ENCODE measurements at places on chromosomes 6 and 20. TPM values are rescaled to one million over a fixed set of nuclear protein-coding genes. Genes with fewer than 3 reads are reported as not detected.

DNA sequence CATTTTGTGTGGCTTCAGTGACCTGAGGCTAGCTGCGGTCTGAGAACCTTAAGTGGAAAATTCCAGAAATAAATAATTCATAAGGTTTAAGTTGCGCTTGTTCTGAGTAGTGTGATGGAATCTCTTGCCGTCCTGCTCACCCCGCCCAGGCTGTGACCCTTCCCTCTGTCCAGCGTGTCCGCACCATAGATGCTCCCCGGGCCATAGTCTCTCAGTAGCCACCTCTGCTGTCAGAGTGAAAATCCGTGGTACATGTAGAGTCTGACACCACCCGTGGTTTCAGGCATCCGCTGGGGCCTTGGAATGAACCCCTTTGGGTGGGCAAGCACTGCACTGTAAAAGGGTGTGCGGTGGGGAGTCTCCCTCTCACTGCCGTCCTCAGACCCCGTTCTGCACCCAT is 11.7 kb downstream of the UNC93A start:
- no peak for DNase-seq

The ARID1B gene
- 65.5 TPM for total RNA-seq

The MUC21 gene
- total RNA-seq = not detected

GRCh38 chr6:160509610-160510009 is 154.5 kb downstream of the LPA start:
- DNase-seq = no peak

DNA sequence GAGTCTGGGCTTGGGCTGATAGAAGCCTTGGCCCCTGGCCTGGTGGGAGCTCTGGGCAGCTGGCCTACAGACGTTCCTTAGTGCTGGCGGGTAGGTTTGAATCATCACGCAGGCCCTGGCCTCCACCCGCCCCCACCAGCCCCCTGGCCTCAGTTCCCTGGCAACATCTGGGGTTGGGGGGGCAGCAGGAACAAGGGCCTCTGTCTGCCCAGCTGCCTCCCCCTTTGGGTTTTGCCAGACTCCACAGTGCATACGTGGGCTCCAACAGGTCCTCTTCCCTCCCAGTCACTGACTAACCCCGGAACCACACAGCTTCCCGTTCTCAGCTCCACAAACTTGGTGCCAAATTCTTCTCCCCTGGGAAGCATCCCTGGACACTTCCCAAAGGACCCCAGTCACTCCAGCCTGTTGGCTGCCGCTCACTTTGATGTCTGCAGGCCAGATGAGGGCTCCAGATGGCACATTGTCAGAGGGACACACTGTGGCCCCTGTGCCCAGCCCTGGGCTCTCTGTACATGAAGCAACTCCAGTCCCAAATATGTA is 957 bp upstream of the VEGFA start:
- DNase-seq = no peak

- no peak for DNase-seq
These were observed 172.3 kb upstream of the CST7 start for GRCh38 chr20:24776755-24777271.

GRCh38 chr6:3422435-3423070 is 34.3 kb downstream of the SLC22A23 start:
- no peak for DNase-seq

Measured in activated CD4-positive, alpha-beta memory T cell treated with anti-CD3 and anti-CD28 coated beads, Interleukin-2, amount 10 ng/mL, durations not matched to agents 7 days and 5 days (primary cell).